ENCODE measurements at places on chromosomes 6 and 20. TPM values are rescaled to one million over a fixed set of nuclear protein-coding genes. Genes with fewer than 3 reads are reported as not detected.

GRCh38 chr20:23151008-23151703 lies 65.0 kb upstream of the CD93 start:
- no peak overlapping the region for H3K4me3 ChIP-seq
- no peak for DNase-seq
- H3K27ac ChIP-seq = no peak overlapping the region
- H3K4me1 ChIP-seq = peaks cover 63% of the 10 kb centered on the region

GRCh38 chr6:158387036-158387435 lies 74.8 kb downstream of the TULP4 start:
- no peaks in the 10 kb centered on the region for H3K36me3 ChIP-seq
- no peak overlapping the region for H3K4me3 ChIP-seq
- no peaks in the 10 kb centered on the region for H3K4me1 ChIP-seq
- no peak for DNase-seq
- no peak overlapping the region for H3K27ac ChIP-seq
- H3K27me3 ChIP-seq = no peaks in the 10 kb centered on the region

GRCh38 chr6:109073344-109074132 lies 21.1 kb downstream of the SESN1 start:
- no peak for DNase-seq
- no peaks in the 10 kb centered on the region for H3K36me3 ChIP-seq
- H3K27me3 ChIP-seq = no peaks in the 10 kb centered on the region
- H3K4me3 ChIP-seq = no peak overlapping the region

GRCh38 chr6:30719356-30719755 lies 796 bp upstream of the TUBB start:
- peaks cover 55% of the 10 kb centered on the region for H3K4me1 ChIP-seq
- H3K36me3 ChIP-seq = peaks cover 20% of the 10 kb centered on the region
- H3K27me3 ChIP-seq = no peaks in the 10 kb centered on the region
- peak overlapping the region; percentile 96 for H3K27ac ChIP-seq
- peak overlapping the region; percentile 91 for H3K4me3 ChIP-seq

DNA sequence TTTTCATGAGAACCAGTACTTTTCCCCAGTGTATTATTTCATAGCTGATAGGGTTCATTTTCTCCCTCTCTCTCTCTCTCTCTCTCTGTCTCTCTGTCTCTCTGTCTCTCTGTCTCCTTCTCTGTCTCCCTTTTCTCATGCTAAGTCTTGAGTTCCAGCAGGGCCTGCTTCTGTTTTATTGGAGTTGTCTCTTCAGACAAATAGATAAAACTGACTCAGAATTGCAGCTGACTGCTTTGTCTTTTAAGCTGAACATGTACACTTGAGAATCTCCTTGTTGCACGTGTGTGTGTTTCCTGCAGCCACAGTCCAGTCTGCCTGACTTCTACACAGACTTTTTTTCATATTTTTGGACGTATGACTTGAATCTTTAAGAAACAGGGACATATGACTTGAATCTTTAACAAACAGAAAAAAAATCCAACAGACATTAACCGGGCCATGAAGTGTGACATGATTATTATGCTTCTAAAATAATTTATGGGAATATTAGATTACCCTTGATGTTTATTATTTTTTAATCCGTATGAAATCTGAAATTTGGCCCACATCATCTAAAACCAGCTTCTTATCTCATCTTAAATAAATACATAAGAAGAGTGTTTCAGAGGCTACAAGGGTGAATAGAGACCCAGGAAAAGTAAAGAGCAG lies 71.5 kb downstream of the JAG1 start:
- peaks cover 33% of the 10 kb centered on the region for H3K4me1 ChIP-seq
- DNase-seq = no peak
- H3K27me3 ChIP-seq = no peaks in the 10 kb centered on the region
- no peak overlapping the region for H3K4me3 ChIP-seq
- no peak overlapping the region for H3K27ac ChIP-seq
- H3K36me3 ChIP-seq = no peaks in the 10 kb centered on the region

GRCh38 chr6:35146453-35146852 lies 5.3 kb upstream of the TCP11 start:
- H3K36me3 ChIP-seq = no peaks in the 10 kb centered on the region
- H3K27me3 ChIP-seq = no peaks in the 10 kb centered on the region
- no peak overlapping the region for H3K27ac ChIP-seq
- DNase-seq = no peak

- no peak for DNase-seq
- no peaks in the 10 kb centered on the region for H3K27me3 ChIP-seq
- H3K4me3 ChIP-seq = no peak overlapping the region
- no peaks in the 10 kb centered on the region for H3K36me3 ChIP-seq
These were observed 219.3 kb upstream of the THBS2 start for GRCh38 chr6:169472786-169473416.

DUSP15 gene
- 1.1 TPM for total RNA-seq

- no peaks in the 10 kb centered on the region for H3K27me3 ChIP-seq
- H3K27ac ChIP-seq = no peak overlapping the region
- peaks cover 13% of the 10 kb centered on the region for H3K4me1 ChIP-seq
- DNase-seq = no peak
- no peaks in the 10 kb centered on the region for H3K36me3 ChIP-seq
- H3K4me3 ChIP-seq = no peak overlapping the region
These were observed 267.7 kb downstream of the PRL start for GRCh38 chr6:22029171-22029570.

SGK2 gene
- 15.0 TPM for total RNA-seq

HLA-DRB1 gene
- 37.5 TPM for total RNA-seq

DNA sequence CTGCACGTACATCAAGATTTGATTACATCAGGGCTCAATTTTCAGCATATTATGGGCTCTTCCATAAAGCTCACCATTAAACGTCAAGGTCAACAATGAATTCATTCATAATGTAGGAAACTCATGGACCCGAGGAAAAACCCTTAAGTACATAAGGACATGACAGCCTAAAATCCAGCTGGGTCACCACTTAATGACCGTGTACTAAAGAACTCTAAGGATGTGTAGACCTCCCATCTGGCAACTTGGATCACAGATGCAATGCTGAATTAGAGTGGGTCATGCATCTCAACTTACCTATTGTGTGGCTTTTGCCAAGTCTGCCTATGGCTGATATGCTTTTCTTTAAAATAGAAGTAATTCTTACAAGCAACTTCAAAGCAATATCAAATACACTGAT lies 26.7 kb upstream of the DEFB112 start:
- no peak for DNase-seq
- H3K4me3 ChIP-seq = no peak overlapping the region
- no peaks in the 10 kb centered on the region for H3K36me3 ChIP-seq
- H3K27me3 ChIP-seq = no peaks in the 10 kb centered on the region

GRCh38 chr6:37502703-37503291 lies 3.1 kb upstream of the CCDC167 start:
- peaks cover 13% of the 10 kb centered on the region for H3K4me1 ChIP-seq
- no peak for DNase-seq
- H3K4me3 ChIP-seq = no peak overlapping the region
- H3K27me3 ChIP-seq = no peaks in the 10 kb centered on the region

DNA sequence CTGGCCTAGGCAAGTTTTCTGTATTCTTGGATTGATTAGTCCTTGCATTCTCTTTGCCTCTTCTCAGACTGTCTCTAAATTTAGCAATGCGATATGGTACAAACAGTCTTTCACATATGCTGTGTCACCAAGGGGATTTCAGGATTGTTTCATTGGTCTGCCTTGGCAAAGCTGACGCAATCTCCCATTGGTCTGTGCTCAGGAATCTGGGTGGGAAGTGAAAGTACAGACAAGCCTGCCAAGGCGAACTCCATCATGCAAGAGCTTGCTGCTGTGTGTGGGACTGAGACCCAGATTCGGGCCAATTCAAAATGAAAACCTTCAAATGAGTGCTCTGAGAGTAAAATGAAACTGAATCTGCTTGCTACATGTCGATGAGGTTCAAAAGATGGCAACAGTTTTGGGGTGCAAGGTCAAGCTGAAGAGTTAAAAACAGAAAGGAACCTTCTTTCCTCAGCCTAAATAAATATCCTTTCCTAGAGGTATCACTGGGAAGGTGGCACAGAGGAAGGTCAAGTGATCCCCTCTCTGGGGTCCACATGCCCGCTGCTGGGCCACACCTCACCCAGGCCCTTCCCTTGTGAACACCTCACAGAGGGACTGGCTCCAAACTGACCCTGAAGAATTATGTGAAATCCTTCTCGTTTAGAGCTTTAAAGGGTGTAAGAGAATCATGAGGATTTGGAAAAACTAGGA lies 198.8 kb upstream of the PREP start:
- H3K27ac ChIP-seq = peak overlapping the region; percentile 83
- peaks cover 46% of the 10 kb centered on the region for H3K4me1 ChIP-seq
- no peaks in the 10 kb centered on the region for H3K27me3 ChIP-seq

CST4 gene
- total RNA-seq = not detected

DNA sequence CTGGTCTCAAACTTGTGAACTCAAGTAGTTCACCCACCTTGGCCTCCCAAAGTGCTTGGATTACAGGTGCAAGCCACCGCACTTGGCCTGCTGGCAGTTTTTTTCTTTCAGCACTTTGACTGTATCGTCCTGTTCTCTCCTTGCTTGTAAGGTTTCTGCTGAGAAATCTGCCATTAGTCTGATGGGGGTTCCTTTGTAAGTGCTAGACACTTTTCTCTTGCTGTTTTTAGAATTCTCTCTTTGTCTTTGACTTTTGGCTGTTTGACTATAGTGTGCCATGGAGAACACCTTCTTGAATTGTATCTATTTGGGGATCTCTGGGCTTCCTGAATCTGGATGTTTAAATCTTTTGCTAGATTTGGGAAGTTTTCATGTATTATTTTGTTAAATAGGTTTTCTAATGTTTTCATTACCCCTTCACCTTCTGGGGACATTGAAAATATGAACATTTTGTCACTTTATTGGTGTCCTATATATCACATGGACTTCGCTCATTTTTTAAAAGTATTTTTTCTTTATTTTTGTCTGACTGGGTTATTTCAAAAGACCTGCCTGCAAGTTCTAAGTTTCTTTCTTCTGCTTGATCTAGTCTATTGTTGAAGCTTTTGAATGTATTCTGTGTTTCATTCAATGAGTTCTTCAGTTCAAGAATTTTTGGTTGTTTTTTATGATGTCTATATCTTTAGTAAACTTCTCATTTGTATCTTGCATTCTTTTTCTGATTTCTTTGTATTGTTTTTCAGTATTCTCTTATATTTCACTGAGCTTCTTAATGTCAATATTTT lies 22.1 kb downstream of the GJA10 start:
- no peak overlapping the region for H3K4me3 ChIP-seq
- DNase-seq = no peak
- no peaks in the 10 kb centered on the region for H3K36me3 ChIP-seq
- no peaks in the 10 kb centered on the region for H3K27me3 ChIP-seq
- no peaks in the 10 kb centered on the region for H3K4me1 ChIP-seq

- no peak overlapping the region for H3K4me3 ChIP-seq
- H3K27me3 ChIP-seq = no peaks in the 10 kb centered on the region
- H3K27ac ChIP-seq = no peak overlapping the region
- DNase-seq = no peak
- H3K4me1 ChIP-seq = no peaks in the 10 kb centered on the region
- no peaks in the 10 kb centered on the region for H3K36me3 ChIP-seq
These were observed 40.0 kb downstream of the SF3B5 start for GRCh38 chr6:144055121-144055931.

DNA sequence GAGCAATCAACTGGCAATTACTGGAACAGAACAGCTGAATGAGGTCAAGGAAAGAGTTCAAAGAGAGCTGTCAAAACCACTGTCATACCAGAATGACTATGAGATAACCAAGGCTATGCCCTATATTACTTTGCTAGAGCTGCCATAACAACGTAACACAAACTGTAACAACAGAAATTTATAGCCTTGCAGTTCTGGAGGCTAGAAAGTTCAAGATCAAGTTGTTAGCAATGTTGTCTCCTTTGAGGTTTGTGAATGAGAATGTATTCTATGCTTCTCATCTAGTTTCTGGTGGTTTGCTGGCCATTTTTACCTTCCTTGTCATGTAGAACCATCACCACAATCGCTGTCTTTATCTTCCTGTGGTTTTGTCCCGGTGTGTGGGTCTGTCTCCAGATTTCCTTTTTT lies 1323.0 kb upstream of the GJE1 start:
- H3K27ac ChIP-seq = no peak overlapping the region
- H3K4me1 ChIP-seq = no peaks in the 10 kb centered on the region
- H3K27me3 ChIP-seq = no peaks in the 10 kb centered on the region
- no peak for DNase-seq
- H3K4me3 ChIP-seq = no peak overlapping the region

- no peak overlapping the region for H3K27ac ChIP-seq
- no peak overlapping the region for H3K4me3 ChIP-seq
- DNase-seq = peak; percentile 36
- H3K4me1 ChIP-seq = no peaks in the 10 kb centered on the region
These were observed 137.4 kb upstream of the AFDN start for GRCh38 chr6:167689278-167689677.

DNA sequence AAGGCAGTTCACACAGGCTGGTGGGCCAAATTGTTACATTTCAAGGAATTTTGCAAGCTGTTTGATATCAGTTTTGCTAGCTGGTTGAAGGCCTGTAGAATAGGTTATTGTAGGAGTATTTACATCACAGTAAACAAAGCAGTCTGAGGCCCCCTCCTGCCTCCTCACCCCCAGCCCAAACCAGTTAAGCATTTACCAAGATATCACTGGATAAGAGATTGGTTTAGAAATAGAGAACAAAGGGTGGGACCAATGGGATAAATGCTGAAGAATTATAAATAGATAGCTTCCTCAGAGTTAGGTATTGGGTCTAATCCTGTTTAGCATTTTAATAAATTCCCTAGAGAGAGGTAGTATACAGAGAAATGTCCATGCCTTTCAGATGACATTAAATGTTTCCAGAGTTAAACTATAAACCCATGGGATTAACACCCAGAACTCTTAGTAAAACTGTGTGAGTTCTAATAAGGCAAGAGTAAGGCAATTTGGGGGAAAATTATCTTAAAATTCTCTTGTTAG lies 2.3 kb upstream of the PHACTR2 start:
- H3K4me1 ChIP-seq = peaks cover 55% of the 10 kb centered on the region
- H3K27me3 ChIP-seq = no peaks in the 10 kb centered on the region
- no peak for DNase-seq
- no peak overlapping the region for H3K4me3 ChIP-seq
- H3K36me3 ChIP-seq = no peaks in the 10 kb centered on the region
- H3K27ac ChIP-seq = peak overlapping the region; percentile 31

- no peak for DNase-seq
- no peaks in the 10 kb centered on the region for H3K36me3 ChIP-seq
- no peaks in the 10 kb centered on the region for H3K27me3 ChIP-seq
- H3K4me1 ChIP-seq = no peaks in the 10 kb centered on the region
- H3K27ac ChIP-seq = no peak overlapping the region
These were observed 110.9 kb downstream of the GFRAL start for GRCh38 chr6:55438203-55438602.

GRCh38 chr6:50829898-50830444 lies 11.3 kb downstream of the TFAP2B start:
- H3K27ac ChIP-seq = no peak overlapping the region
- H3K4me1 ChIP-seq = peaks cover 31% of the 10 kb centered on the region
- H3K27me3 ChIP-seq = peaks cover 44% of the 10 kb centered on the region
- no peak for DNase-seq
